ENCODE measurements at places on chromosomes 1 and 21.
A peak's percentile ranks its signal among the peaks of the same experiment; 100 is the strongest.

DNA sequence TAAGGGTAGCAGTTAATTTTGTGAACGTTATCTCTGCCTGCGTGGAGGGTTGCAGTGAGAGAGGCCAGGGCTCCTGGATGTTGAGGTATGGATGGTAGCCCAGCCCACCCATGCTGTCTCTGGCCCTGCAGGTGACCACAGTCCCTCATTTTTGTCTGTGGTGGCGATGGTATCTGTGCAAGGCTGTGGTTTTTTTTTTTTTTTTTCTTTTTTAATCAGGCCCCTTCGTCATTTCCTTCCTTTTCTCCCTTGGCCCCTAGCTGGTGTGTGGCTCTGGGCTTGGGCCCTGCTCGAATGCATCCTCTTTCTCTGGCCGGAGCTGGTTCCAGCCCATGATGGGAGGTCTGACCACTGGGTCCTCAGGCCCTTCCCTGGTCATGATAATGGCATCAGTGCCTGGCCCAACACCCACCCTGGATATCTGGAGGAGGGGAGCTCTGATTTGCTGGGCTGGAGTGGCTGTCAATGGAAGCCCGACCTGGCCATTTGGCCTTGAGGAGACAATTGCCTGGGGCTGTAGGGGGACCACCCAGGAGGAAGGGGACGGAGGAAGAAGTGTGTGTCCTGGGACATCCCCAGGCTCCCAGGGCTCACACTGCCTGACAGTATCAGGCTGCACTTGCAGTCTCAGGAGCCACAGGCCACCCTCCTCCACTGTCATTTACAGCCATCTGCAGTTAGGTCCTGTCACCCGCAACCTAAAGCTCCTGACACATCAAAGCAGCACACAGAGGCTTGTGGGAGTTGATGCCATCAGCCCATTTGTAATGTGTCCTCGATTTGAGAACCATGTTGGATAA is 8.1 kb upstream of the RNF187 start:
- no peak for DNase-seq

DNA sequence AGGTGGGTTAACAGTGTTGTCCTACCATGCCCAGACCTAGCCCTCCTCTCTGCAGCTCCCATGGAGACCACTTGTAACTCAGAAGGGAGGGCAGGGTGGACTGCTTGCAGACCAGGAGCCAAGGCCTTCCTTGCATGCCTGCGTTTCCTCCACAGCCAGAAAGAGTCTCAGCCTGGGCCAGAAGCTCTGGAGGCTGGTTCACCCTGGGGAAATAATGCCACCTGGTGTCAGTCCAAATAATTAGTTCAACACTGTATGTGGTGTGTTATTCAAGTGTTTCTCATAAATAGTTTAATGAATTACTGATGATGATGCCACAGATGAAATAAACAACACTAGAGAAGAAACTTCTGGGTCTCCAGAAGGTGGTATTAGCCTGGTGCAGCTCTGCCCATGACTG is 16.9 kb upstream of the VANGL1 start:
- DNase-seq = no peak

DNA sequence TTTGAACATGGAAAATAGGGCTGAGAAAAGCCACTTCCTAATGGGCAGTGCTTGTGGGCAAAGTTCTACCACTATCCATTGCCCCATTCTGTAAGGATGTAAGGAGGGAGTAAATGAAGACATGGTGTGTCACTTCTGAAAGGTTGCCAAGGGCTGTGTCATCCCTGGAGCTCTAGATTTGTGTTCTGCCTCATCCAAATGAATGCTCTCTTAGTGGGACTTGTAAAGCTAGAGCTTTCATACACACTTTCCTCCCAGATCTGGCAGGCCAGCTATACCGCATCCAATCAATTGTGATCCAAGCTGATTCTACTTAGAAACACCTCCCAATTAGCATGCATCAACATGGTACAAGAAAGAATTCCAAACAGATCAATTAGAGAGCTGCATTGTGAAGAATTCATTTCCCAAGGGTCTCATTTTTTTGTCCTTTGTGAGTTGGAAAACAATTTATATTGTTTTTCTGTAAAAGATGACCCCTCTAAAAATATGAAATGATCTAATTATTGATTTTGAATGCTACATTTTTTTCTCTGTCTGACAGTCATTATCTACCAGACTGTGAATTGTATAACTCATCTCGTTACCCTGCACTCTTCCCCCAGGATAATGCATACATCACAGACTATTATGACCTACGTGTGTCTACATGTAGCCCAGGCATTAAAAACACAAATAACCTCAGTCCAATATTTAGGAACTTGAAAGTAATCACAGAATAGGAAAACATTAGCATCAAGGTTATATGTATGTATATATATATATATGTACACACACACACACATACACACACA is 117.1 kb upstream of the DUSP10 start:
- no peak for DNase-seq

- peak; percentile 3 for DNase-seq
Measured at GRCh38 chr1:81877940-81878339, 77.2 kb downstream of the ADGRL2 start.

GRCh38 chr1:11652203-11652780 is 1.9 kb downstream of the FBXO2 start:
- no peak for DNase-seq

DNA sequence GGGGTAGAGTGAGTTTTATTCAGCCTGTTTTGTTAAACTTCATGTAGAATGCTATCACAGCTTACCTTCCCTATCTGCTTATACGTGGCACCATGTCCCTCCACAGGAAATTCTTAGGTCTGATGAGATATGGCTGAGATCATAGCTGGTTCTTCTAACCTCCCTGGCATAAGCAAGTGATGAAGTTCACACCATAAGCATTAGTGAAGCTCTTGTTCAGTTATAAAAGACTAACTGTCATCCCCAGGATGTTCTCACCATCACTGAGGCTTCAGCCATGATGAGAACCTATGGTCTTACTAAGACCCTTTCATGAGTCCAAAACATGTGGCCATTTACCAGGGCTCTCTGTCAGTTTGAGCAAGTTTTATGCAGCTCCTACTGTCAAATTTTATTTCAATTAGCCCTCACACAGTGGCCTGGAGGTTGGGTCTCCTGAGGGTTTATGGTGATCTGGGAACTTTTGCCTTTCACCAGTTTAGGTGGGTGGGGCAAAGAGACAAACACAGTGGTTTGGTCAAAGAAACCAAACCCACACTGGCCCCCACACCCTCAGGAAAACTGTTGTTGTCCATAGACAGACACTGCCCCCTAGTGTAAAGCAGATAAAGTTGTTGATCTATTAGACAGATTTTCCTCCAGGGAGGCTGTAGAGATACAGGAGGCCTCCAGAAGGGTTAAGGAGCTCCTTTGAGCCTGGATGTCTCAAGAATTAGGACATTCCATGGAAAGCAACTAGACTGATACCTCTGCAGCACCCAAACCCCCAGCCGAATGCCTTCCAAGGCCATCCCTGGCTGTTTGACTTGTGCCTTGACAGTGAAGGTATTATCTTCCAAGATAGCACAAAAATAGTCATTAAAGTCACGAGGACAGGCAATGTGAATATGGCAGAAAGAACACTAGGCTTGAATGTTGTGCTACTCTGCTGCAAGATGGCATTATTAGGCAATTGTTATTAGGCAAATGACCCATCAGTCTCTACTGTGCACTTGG is 5.0 kb downstream of the SLC22A15 start:
- peak; percentile 17 for DNase-seq

- DNase-seq = no peak
Measured at GRCh38 chr1:36771660-36772284, 262.5 kb downstream of the GRIK3 start.

GRCh38 chr1:156508205-156508954 is 7.8 kb upstream of the MEF2D start:
- DNase-seq = no peak

DNA sequence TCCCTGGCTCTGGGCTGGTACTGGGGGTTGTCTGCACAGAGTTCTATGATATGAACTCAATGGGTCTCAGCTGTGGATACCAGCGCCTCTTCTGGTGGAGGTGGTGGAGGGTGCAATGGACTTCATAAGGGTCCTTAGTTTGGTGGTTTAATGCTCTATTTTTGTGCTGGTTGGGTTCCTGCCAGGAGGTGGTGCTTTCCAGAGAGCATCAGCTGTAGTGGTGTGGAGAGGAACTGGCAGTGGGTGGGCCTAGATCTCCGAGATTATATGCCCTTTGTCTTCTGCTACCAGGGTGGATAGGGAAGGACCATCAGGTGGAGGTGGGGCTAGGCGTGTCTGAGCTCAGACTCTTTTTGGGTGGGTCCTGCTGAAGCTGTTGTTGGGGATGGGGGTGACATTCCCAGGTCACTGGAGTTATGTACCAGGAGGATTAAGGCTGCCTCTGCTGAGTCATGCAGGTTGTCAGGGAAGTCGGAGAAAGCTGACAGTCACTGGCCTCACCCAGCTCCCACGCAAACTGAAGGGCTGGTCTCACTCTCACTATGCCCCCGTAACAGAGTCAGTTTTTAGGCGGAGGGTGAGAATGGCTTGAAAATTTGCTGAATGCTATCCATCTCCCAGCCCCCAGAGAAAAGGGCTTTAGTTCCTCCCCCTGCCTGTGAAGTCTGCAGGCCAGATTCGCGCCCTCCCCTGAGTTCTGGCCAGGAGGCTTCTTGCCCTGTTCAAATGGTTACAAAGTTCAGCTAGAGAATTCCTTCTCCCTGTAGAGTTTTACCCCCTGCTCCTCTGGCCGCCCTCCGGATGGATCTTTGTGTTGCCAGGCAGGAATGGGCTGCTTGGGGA is 902.9 kb downstream of the LTN1 start:
- DNase-seq = peak; percentile 91

DNA sequence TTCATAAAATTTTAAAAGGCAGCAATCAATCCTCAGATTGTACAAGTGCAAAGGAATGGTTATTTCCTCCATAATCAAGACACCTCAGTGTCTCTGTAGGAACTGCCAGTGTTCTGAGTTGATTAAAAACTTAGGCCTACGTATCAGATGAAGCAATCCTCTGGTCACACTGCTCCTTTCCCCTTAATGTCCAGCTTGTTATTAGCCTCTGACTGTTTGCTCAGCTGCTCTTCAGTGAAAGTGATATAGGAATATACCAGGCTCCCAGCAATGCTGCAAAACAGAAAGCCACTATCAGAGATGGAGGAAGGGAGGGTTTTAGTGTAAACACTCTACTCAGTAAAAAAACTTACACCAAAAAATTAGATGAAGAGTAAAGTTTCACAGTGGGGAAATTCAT is 49.8 kb downstream of the SLC35D1 start:
- DNase-seq = no peak

DNA sequence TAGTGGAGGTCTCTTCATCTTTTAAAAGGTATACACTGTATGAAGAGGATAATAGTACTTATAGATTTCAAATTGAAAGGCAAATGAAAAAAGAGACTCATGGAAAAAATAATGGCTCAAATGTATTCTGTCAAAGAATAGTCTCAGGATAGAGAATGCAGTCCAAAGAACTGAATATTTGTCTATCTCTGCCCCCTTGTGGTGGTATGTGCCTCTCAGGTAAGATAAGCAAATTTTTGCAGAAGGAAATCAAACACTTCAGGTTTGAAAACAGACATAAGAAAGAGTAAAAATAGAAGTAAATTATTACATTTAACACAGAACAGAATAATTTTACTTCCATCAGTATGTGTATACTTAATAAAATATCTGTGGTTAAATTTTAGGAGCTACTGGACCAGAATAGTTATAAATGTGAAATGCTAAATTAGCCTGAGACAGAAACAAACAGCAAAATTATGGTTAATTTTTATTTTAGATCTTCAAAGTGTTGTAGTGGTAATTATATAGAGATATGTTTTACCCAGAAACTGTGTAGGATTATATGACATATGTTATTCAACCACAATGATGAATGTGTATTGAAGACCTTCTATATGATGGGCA is 164.4 kb upstream of the PALMD start:
- peak; percentile 15 for DNase-seq
